ENCODE measurements at places on chromosomes 5 and 9.

- DNase-seq = no peak
Observed at GRCh38 chr5:132207778-132208177, 19.9 kb downstream of the P4HA2 start.

DNA sequence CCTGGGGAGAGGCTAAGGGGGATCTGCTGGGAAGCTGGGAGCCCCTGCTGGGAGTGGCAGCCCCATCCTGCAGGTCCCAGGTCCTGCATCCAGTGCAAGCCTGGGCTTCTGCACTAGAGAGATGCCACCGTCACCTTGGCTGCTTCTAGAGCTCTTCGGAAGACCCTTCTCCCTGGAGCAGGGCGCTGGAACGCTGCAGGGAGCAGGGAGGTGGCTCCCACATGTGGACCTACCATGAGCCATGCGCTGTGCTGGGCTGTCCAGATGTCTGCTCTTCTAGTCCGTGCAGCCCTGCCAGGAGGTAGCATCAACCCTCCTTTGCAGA is 90.9 kb upstream of the PHYKPL start:
- DNase-seq = no peak

DNA sequence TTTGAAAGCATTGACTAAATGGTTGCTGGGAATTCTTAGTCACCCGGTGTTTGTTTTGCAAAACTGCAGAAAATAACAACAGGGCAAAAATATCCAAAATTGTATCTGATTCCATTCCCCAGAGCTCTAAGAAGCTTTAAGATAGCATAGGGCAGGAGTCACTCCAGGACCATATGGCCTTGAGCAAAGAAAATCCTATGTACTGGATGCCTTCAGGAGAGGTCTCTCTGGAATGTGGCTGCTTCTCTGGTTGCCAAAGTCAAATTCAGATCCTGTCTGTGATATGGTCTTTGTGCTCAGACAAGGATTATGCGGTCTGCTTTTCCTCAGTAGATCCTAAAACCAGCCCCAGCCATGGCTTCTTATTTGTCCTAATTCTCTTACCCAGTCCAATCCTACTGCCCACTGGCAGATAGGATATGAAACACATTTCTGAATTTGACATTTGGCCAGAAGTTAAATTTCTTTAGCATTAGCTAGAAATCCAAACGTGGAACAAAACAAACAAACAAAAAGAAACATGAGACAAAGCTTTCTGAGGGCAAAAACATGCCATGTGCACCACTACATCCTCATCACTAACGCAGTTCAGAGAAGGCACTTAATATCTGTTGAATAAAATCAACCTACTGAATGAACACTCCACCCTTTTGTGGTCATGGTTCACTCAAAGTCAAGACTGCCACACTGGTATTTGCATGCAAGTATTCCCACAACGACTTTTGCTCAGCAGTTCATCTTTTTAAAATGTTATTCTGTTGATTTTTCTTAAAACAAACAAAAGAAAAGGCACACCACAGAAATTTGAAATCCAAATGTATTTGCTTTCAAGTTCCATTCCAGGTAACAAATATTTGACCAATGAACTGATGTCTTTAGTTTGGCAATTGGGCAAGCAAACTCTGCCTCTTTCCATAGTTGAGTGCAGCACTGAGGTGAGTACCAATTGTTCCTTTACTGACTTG is 165.7 kb downstream of the TRPM6 start:
- DNase-seq = no peak

DNA sequence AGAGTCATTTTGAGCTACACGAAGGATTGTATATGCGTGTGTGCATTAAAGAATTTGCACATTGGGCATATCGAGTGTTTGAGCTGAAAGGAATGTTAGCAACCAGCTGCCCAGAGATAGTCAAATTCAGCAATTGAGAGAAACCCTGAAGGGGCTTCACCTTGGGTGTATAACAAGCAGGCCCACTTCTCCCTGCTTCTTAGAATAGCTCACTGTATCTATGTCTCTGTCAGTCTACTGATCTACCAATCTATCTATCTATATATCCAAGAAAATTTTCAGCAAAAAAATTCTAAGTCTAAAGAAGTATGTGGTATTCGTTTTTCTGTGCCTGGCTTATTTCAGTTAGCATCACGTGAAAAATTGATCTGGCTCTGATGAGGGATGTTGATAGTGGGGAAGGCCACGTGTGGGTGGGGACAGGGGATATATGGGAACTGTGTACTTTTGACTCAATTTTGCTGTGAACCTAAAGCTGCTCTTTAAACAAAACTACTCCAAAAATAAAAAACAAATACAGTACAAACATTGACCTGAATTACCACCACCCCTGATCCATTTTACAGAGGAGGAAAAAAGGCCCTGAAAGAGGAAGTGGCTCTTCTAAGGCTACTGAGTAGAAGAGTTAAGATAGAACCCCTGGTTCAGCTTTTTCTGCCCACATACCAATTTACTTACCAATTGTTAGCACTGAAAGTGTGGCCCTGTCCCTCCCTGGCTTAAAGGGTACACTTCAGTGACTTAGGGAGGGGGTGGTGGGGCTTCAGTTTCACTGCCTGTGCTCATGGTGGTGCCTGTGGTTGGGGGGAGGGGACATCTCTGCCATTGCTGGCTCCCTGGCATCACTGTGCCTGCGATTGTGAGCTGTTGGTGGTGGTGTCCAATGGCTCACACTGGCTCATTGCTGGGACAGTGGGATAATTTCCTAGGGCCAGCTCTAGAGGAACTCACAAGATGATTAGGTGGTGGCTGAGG is 141.8 kb downstream of the DOCK2 start:
- no peak for DNase-seq

DNA sequence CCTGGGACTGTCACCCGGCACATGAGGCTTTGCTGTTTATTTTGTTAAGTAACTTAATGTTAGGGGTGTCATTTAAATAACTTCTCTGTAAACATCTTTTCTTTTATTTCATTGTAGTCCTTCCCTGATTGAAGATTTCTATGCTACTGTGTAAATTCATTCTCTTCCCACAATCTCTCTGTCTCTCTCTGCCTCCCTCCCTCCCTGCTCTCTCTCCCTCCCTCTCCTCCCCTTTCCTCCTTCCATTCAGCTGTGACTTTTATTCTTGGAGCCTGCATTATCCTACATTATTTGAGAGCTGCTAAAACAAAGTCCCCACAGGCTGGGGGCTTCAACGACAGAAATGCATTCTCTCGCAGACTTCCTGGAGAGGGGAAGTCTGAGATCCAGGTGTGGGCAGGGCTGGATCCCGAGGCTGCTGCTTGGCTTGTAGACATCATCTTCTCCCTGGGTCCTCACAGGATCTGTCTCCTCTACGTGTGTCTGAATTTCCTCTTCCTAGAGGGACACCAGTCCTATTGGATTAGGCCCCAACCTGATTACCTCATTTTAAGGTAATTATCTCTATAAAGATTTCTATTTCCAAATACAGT is 18.4 kb downstream of the UBE2QL1 start:
- no peak for DNase-seq
